HepG2 (cell line): ENCODE measurements at places on chromosomes 2 and 18. TPM values are rescaled to one million over a fixed set of nuclear protein-coding genes. Genes with fewer than 3 reads are reported as not detected.

Gene AMMECR1L
- 14.2 and 14.7 TPM in 2 replicates for total RNA-seq

- no peak for DNase-seq
Observed at GRCh38 chr2:154813636-154814035, 115.1 kb downstream of the KCNJ3 start.

- DNase-seq: no peak
Observed at GRCh38 chr2:80048296-80048695, 256.3 kb downstream of the LRRTM1 start.

GRCh38 chr2:152028182-152028862, 70.5 kb downstream of the CACNB4 start:
- DNase-seq: no peak

DNA sequence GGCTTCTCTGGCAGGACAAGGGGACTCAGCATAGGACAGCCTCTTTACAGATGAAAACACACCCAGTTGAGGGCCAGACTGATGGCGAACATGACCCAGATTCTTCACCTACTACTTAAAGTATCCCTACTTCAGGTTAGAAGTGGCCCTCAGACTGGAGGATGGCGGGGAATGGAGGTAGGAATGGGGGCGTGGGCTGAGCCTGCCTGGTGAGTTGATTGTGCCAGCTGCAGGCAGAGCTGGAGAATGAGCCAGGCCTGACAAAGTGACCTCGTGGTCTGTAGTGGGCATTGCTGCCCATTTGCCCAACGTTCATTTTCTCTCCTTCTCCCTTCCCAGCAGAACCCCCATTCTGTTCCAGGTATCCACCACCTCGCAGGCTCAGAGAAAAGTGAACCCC, 186.1 kb downstream of the KLHL29 start:
- DNase-seq: no peak

Gene CHN1
- 2.5 and 2.8 TPM in 2 replicates for total RNA-seq

DNA sequence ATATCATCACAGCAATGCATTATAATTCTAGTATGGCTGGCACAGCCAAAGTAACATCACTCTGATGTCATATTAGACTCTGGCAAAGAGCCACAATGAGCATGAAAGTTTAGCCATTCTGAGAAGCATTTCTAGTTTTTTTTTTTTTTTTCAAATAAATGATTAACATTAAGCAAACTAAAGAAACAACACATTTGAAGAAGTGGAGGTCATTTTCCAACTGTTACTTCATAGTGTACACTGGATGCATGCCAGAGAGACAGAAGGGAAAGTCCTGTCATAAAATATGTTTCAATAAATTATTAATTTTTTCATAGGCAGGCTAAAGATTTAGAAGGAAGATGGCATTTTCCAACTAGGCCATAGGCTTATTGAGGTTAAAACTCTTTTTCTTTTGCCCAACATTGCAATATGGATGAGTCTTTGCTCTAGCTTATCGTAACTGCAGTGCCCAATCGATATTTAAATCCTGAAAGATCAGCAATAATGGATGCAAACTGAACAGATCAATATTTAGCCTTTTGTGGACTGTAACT, 1630.4 kb upstream of the ACVR2A start:
- DNase-seq: peak; percentile 83

Gene DSG2
- total RNA-seq: 23.3 and 24.4 TPM in 2 replicates

Gene RAB17
- total RNA-seq: 68.0 and 70.0 TPM in 2 replicates
